Endothelial cell of umbilical vein (primary cell): ENCODE measurements at places on chromosomes 12 and 14. TPM values are rescaled to one million over a fixed set of nuclear protein-coding genes. Genes with fewer than 3 reads are reported as not detected.

The GATC gene
- total RNA-seq: 28.8 and 33.1 TPM in 2 replicates

The TAS2R8 gene
- total RNA-seq: not detected in 2 replicates

The PYGL gene
- 45.7 and 46.6 TPM in 2 replicates for total RNA-seq

The SLC39A5 gene
- total RNA-seq: not detected in 2 replicates

The KHNYN gene
- 63.3 and 66.7 TPM in 2 replicates for total RNA-seq
